ENCODE measurements at places on chromosomes 3 and 15.
A peak's percentile ranks its signal among the peaks of the same experiment; 100 is the strongest.

- DNase-seq = no peak
These were observed 924.4 kb downstream of the IGSF11 start for GRCh38 chr3:118110211-118110610.

- no peak for DNase-seq
These were observed 53.9 kb downstream of the CALML4 start for GRCh38 chr15:68151277-68151676.

- DNase-seq = peak; percentile 78
These were observed 154.1 kb downstream of the TJP1 start for GRCh38 chr15:29668120-29668602.

DNA sequence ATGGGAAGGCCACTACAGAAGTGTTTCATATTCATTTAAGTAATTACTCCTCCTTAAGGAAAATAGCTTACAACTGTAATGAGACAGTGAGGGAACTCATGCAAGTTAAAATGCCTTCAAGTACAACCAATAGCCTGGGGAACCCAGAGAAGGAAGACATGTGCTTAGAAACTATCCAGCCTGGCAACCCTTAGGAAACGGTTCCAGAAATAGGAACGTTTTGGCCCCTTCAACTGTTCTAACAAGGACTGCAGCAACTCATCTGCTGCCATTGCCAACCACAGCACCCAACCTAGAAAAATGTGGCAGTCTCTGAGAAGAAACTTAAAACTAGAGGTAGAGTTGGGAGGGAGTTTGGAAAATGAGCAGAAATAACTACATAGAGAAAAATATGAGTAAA, 147.5 kb upstream of the STRIT1 start:
- no peak for DNase-seq

DNA sequence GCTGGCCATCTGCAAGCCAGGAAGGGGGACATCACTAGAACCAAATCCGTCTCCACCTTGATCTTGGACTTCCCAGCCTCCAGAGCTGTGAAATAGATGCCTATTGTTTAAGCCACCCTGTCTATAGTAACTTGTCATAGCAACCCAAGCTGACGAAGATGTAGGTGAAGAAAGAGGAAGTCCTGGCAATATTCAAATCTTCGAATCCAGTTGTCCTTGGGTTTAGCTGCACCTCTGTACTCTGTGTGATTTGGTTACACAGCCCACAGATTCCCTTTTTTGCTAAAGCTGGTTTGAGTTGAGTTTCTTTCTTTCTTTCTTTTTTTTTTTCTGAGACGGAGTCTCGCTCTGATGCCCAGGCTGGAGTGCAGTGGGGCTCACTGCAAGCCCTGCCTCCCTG, 68.0 kb upstream of the XCR1 start:
- no peak for DNase-seq

GRCh38 chr3:84967767-84968581, 9.2 kb downstream of the CADM2 start:
- DNase-seq = peak; percentile 32

GRCh38 chr3:31790193-31791089, 190.6 kb downstream of the OSBPL10 start:
- DNase-seq = peak; percentile 88

DNA sequence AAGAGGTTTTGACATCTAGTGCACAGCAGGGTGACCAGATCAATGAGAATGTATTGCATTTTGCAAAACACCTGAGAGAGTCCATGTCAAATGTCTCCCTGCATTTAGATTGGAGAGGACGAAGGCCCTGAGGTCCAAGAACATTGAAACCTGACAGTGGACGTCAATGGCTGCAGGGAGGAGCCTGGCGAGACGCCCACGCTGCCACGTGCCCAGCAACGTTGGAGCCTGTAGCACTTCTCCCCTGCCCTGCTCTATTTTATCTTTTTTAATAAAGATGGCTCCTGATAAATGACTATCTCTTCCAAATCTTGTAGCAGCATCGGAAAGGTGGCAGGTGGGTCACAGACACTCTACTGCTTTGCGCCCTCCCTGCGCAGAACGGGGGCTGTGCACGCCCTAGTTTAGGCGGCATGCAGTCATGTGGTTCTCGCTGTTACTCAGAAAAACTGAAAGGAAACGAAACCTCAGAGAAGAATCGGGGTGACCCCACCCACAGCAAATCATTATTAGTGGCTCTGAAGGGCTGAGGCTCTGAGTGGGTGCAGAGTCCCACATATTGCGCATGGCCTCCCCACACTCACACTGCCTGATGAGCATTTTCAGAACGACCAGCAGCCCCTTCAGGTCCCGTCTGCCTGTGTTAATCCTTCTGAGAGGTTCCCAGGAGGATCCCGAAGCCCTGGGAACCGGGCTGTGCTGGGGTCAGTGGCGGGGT, 62.5 kb upstream of the TAMM41 start:
- no peak for DNase-seq

GRCh38 chr3:106204160-106204868, 335.5 kb upstream of the CBLB start:
- no peak for DNase-seq

- peak; percentile 74 for DNase-seq
These were observed 161.9 kb downstream of the FNDC3B start for GRCh38 chr3:172201136-172201869.

DNA sequence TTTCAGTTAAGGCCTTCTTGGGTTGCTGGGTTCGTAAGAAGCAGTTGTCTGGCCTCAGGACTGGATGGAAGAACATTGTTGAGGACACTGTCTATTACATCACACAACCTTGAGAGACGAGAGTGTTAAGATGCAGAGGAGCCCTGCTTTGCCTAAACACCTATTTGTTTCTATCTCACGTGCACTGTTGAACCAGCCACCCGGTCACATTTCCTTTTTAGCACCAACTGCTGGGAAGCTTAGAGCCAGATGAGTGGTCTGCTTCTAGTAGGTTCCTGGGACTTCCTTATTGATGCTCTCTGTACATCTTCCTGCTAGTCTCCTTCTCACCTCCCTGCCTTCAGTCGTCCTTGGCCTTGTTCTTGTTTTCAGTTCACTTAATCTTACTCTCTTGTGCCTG, 22.3 kb downstream of the CAND2 start:
- DNase-seq = no peak

DNA sequence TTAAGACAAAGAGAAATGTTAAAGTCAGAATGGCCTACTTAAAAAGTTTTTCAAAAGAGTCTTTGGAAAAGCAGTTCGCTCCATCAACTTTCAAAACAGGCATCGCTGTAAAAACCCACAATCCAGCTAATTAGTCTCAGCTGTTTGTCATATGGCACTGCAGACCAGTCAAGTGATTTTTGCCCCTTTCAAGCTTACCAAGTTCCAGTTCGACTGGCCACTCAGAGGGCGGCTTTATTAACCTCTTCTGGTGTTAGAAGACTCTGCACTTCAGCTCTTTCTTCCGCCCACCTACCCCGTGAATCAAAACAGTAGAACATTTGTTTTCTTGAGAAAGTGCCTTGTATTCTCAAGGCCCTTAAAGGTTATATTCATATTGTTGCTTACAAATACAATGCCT, 19.3 kb downstream of the RAB27A start:
- DNase-seq = no peak

- DNase-seq = no peak
These were observed 41.9 kb downstream of the SETD5 start for GRCh38 chr3:9439331-9439730.

- DNase-seq = no peak
These were observed 140.5 kb upstream of the SGO1 start for GRCh38 chr3:20326541-20326940.

- no peak for DNase-seq
These were observed 30.7 kb downstream of the DZIP3 start for GRCh38 chr3:108620250-108620649.

- no peak for DNase-seq
These were observed 6.9 kb downstream of the PLXND1 start for GRCh38 chr3:129599607-129600006.

DNA sequence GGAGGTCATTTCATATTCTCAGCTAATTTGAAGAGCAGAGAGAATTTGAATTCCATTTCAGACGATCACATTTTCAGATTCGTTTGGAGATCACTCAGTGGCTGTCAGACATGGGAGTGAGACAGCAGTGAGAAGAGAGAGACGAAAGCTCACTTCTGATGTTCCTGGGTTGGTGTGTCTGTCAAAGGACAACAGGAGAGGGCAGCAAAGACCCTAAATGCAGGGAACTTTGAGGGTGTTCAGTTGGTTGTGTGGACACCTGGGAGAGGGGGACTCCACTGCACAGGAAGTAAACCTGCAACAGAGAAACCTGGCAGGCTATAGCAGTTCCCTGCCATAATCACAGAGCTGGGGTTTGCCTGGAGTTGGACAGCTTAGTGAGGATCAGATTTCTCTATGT, 675.1 kb downstream of the SQOR start:
- DNase-seq = peak; percentile 45

GRCh38 chr15:40844696-40845030, 815 bp downstream of the SPINT1 start:
- peak; percentile 32 for DNase-seq

GRCh38 chr3:15724446-15724845, 73.3 kb downstream of the ANKRD28 start:
- no peak for DNase-seq

DNA sequence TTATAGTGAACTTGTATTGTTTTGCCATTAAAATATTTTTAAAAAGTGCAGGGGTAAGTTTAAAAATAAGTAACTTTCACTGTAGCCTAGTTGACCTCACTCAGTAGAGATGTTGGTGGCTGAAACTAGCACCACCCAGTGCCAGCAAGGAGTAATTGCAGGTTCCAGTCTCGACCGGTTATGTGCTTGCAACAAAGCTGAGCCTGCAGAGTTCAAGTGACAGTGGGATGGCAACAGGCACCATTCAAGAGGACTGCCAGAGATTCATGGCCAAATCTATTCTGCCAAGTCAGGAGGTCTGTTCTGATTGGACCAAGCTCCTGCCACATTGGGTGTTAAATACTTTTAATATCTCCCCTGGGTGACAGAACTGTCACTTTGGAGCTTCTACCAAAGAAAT, 2.7 kb downstream of the ADAMTS7 start:
- no peak for DNase-seq

- no peak for DNase-seq
These were observed 25.6 kb upstream of the ACAP2 start for GRCh38 chr3:195468391-195468776.

DNA sequence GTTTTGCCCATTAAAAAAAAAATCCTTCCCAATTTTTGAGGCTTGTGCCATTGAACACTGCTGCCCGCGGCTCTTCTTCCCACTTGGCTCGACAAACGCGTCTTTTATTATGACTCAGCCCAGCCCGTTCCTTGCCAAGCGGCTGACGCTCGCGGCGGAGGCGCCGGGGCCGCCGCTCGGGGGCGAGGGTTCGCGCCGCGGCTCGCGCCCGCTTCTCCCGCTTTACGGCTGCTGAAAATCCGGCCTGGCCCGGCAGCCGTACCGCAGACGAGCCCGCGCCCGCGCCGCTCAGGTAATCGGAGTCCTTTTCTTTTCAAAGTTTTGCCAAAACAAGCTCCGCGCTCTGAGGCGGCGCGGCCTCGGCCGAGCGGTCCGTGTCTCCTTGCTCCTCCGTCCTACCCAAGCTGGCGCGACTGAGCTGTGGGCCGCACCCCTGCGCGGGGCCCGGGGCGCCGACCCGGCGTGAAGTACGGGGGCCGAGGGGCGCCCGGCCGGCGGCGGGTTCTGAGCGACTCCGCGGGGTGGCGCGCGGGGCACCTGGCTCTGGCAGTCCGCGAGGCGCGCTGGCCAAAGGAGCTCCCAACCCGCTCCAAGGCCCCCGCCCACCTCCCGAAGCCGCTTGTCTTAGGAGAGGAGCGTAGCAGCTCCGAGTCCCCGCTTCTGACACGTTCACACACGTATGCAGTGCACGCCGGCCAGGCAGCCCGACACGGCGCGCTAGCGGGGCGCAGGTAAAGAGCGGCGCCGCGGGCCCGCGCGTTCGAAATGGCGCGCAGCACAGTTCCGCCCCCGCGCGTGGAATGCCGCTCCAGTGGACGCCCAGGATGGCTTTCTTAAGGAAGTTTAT, 418.2 kb upstream of the NAALADL2 start:
- DNase-seq = peak; percentile 90

DNA sequence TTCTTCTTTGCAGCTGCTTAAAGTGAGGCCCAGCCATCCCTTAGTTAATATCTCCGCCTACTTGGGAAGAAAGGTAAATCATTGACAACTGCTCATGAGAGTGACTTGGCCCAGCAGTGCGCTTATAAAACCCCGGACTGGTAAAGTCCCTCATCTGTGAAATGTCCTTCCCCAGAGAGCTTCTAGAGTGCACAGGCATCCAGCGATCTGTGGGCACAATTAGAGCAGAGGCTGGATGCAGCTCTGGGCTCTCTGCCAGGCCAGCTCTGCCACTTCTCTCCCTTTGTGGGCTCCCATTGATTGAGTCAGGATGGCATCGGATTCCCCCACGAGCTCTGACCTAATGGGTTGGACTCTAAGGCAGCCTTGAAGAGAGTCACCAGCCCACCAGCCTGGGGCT, 219.0 kb upstream of the LINGO1 start:
- peak; percentile 95 for DNase-seq

DNA sequence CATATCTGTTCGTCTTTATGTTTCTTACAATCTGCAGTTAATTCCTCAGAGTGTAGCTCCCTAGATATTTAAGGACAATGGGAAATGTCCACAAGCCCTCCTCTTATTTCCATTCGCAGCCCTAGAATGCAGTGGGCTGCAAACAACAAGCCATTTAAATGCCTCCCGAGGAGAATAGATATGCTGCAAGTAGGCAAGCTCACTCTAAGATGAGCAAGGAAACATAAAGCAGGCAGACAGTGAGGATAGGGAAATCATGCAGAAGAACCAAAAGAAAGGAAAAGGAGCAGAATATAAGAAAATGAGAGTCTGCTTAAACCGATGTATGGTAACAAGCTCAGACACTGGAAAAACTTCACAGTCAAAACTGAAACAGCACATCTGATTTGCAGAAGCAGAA, 561.9 kb downstream of the GBE1 start:
- no peak for DNase-seq

All from NCI-H2171 treated with DMSO at 0.1 percent for 48 hours (cell line).